ENCODE measurements at places on chromosomes 7 and 10. TPM values are rescaled to one million over a fixed set of nuclear protein-coding genes. Genes with fewer than 3 reads are reported as not detected.

The LBX1 gene
- total RNA-seq, result not detected

The SLC13A1 gene
- not detected for total RNA-seq

The SH2D4B gene
- total RNA-seq, result not detected

The EGR2 gene
- total RNA-seq, result under 0.01 TPM

The ADARB2 gene
- total RNA-seq, result 0.36 TPM
